ENCODE measurements at places on chromosomes 6 and 20.

- no peak for DNase-seq
Measured at GRCh38 chr6:8082572-8082953, 18.4 kb upstream of the BLOC1S5 start.

GRCh38 chr6:44386364-44386928 is 1.1 kb upstream of the CDC5L start:
- no peak for DNase-seq

GRCh38 chr6:128368213-128368944 is 152.0 kb downstream of the PTPRK start:
- DNase-seq: no peak

GRCh38 chr6:168507297-168507696 is 66.3 kb downstream of the SMOC2 start:
- DNase-seq: no peak

DNA sequence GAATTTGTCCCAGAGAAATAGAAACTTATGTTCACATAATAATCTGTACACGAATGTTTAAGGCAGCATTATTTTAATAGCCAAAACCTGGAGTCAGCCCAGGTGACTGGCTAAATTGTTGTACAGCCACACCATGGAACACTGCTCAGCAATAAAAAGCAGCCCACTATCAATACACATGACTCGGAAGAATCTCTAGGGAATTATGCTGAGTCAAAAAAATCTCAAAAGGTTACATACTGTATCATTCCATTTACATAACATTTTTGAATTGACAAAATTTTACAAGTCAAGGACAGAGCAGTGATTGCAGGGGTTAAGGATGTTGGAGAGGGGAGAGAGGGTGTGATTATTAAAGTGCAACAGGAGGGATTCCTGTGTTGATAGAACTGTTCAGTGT is 163.4 kb downstream of the UBE3D start:
- DNase-seq: no peak

GRCh38 chr6:77019081-77019480 is 444.2 kb downstream of the HTR1B start:
- no peak for DNase-seq

GRCh38 chr6:26241033-26241895 is 123.7 kb upstream of the BTN3A2 start:
- DNase-seq: peak; percentile 40

DNA sequence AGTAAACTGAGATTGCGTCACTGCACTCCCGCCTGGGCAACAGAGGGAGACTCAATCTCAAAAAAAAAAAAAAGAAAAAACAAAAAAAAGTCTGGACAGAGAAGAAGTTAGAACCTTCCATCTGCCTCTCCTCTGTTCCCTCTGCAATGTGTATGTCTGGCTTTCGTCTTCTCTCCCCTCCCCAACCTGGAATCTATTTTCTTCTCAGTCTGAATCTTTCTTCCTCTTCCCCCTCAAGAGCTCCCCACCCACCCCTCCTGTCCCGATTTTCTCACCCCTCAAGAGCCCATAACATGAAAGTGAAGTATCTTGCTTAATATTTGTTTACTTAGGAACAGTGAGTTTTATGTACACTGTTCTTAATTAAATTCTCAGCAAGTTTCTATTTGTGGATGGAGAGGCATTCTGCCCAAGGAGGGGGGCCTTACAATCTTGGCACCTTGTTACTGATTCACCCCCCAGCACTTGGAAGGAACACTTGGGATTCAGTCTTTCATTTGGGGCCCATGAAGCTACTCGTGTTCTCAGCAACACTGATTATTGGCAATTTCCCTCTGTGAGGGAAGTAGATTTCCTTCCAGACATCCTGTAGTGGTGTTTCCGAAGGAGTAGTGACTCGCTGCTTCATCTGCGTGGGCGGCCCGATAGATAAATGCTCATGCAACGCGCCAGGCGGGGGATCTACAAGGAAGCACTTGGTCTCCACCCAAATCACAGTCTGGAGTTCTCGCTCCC is 69.3 kb upstream of the SRSF6 start:
- DNase-seq: no peak

DNA sequence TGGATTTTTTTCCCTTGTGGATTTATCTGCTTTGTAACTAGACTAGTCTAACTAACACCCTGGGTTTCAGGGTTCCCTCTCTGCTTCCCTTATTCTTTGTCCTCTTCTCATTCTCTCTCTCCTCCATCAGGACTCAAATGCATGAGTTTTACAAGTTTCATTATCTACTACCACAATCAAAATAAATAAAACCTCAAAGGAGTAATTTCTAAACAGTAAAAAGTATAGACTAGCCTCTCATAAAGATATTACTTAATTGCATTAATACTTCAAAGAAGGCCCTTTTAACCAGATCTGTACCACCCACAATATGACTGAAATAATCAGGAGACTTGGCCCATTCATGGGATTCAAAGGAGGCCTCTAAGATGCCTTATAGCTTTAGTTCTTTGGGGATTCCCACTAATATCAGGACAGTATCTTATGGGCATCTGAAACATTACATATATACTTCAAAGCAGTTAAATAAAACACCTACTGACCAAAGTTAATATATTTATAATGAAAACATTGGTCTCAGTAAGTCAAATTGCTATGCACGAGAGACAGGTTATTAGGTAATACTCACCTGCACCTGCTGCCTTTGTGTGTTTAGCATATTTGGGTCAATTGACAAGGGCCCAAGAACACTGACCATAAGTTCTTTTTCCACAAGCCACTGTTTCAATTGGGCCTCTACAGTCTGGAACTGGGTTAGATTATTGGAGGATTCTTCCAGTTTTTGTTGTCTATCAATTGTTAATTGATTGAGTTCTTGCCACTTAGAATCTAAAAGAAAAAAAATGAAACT is 85.7 kb downstream of the DST start:
- no peak for DNase-seq

DNA sequence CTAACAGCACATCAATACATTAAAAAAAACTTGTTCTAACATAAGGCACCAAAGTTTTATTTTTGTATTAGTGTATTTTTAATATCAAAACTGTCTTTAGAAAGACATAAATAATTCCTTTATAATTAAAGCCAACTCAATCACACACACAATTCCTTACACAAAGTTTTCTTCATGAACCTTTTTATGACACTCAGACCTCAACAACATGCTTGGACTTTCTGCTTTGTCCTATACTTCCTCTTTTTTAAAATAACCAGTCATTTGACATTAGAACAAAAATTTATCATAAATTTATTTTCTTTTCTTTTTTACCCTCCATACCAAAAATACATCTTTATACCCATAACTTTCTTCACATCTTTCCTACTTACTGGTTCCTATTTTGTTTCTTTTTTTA is 292.0 kb upstream of the ARID1B start:
- no peak for DNase-seq

DNA sequence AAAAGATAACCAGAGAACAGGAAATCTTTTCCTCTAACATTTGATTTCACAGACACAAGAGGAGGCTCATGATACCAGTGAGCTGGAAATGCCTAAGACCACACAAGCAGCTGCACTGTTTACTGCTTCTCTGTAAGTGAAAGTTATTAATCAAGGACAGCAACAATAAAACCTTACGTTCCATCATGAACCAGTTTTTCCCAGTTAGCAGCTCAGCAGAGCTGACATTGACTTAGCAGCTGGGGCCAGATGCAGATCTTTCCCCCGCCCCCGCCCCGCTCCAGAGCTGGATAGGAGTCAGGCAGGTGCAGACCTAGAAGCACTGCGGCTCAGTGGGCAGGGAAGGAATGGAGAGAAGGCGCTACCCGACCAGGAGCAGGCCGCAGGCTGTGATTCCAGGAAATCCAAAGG is 275.2 kb downstream of the GMDS start:
- no peak for DNase-seq

DNA sequence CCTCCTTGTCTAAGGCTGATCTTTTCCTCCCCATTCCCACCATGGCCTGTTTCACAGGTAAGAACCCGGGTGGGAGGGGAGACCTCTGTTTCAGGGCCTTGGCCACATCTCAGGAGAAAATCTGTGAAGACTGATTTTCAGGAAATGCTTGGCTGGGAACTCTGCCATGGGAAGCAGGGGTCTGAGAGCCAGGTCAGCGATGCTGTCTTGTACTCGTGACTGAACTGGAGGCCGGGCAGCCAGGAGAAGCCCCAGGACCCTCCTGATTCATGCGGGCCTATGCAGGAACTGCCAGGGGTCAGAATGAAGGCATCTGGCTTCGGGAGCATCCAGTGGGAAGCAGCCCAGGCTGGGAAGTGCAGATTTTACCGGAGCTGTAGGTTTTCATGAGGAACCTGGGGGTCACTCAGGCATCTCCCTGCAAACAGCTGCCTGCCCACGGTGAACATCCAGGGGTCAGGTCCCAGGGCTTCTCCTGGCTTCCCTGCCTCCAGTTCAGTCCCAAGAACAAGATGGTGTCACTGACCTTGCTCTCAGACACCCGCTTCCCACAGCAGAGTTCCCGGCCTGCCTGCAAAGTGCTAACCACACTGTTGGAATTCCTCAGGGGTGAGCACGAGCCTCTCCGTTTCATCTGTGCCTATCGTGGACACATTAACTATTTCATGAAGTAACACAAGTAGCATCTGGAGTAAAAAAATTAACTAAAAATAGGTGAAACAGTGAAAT is 90.2 kb upstream of the SULF2 start:
- no peak for DNase-seq

DNA sequence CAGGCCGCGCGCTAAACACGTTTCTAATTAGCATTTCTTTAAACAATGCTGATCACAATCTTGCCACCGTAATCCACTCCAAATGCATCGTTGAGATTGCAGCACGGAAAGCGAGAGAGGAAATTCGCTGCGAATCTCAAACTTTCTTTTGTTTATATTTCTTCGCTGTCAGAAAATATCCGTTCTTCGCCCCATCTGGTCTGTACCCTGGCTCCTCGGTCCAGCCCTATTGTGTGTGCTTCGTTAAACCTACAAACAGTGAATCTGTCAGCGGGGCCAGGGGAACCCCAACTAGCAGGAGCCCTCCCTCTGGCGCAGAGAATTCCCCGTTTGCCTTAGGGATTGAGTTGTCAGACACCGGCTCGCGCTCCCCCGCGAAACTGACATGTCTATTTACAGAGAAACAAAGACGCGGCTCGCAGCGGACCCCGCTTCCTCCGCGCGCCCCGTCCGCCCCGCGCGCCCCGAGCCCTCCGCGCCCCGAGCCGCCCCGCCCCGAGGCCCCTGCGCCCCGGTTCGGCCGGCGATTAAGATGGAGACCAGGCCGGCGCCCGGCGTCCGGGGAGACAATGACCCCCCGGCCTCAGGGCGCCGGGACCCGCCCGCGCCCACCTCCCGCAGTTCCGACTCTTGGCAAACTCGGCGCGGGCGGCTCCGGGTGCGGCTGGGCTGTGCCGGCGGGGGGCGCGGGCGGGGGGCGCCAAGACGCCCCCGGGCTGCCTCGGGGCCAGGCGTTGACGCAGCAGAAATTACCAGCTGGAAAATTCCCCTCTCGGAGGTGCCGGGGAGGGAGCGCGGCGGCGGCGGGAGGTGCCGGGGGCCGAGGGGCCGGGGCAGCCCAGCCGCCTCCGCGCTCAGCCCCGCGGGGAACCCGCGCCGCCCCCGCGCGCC is 874 bp downstream of the ZBTB46 start:
- no peak for DNase-seq

- DNase-seq: peak; percentile 48
Measured at GRCh38 chr6:26156850-26157250, 69.6 kb downstream of the HFE start.

DNA sequence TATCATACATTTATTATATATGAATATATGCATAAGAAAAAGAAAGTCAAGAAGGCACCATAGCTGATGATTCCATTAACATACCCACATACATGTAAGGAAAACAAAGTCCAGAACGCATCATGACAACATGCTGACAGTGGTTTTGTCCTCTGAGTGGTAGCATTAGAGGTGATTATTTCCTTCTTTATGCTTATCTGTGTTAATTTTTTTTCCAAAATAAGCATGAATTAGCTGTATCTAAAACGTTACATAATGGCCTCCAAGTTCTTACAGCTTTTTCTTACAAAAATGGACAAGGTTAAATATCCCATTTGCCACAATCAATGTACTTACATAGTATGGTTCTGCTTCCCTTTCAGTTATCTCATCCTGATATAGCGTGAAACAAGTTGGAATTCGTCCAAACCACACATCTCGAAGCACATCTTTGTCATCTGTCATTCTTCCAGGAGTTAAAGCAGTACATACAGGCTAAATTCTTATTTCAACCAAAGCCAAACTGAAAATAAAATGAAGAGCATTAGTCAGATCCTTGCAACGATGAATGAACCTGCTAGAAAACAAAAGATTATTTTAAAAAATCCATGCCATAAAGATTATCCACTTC is 9.7 kb downstream of the ATG5 start:
- no peak for DNase-seq

Measured in stimulated activated CD4-positive, alpha-beta T cell treated with anti-CD3 and anti-CD28 coated beads, Interleukin-4, amount 100 ng/mL, for 1 hour (primary cell).